ENCODE measurements at places on chromosomes 1 and 21.

DNA sequence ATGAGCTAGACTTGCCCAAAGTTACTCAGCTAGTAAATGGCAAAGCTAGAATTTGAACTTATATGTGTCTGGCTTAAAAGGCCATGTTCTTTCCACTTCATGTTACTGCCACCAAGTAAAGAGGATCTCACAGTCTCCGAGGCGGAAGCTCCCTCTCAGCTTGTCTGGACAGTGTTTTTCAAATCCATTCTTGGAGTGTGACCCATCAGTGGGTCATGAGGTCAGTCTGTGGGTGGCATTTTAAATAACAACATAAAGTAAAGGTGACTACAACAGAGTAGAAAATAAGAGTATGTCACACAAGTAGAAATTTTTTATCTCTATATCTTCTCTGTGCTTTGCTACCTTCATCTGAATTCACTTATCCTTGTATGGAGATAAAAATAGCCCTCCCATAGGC, 3.2 kb upstream of the HMGB4 start:
- no peak for DNase-seq

- DNase-seq: no peak
Measured at GRCh38 chr1:246641394-246641793, 75.1 kb downstream of the CNST start.

GRCh38 chr1:77282187-77282865, 507 bp downstream of the AK5 start:
- DNase-seq: no peak

DNA sequence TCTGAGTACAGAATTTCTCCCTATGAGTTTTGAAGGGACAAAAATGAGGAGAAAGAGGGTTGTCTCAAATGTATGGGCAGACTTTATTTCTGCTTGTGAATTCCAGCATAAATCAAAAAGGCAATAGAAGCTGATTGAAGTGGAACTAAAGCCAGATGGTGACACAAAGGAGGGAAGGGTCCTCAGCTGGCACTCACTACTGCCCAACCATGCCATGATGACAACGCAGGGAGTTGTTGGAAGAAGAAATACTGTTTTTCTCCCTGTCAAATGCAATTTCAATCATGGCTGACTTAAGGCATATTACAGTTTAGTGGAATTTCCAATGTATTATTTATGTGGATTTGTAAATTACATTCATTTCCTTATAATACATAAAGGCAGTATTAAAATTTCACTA, 805.8 kb downstream of the ADGRL2 start:
- DNase-seq: no peak

DNA sequence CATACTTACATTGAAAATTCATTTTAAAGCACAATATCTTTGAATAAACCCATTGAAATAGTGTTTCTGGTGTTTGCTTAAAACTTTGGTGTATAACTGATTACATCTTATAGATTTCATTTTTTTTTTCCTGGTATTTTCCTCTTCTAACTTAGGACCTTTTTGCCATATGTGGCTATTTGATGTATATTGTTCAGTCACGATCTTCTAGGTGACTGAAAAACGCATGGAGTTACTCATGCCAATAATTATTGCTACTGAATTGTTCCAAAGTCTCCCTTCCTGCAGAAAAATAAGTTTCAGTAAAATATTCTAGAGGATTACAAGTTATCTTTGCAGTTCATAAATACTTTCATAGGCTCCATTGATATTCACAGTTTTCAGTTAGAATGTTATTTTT, 22.9 kb upstream of the C1orf105 start:
- DNase-seq: no peak

- DNase-seq: no peak
Measured at GRCh38 chr1:71236503-71236902, 155.7 kb upstream of the ZRANB2 start.

Measured in stimulated activated naive CD4-positive, alpha-beta T cell treated with Interleukin-2 at 50 U/mL for 16 hours (primary cell).